ENCODE measurements at places on chromosomes 16 and 17.

DNA sequence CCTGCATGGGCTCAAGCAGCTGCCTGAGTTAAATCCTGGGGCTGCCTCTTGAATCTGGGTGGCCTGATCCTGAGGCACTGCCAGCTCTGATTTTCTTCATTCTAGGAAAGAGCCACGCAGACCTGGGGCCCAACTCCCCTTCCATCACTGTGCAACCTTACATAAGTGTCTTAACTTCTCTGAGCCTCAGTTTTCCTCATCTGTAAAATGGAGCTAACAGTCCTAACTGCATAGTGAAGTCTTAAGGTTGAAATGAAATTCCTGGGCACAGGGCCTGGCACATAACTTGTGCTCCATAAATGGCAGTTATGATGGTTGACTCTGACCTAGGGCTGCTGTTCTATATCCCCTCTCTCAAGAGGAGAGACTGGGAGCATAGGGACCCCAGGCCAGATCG, 236.6 kb downstream of the GSG1L start:
- no peak for DNase-seq

DNA sequence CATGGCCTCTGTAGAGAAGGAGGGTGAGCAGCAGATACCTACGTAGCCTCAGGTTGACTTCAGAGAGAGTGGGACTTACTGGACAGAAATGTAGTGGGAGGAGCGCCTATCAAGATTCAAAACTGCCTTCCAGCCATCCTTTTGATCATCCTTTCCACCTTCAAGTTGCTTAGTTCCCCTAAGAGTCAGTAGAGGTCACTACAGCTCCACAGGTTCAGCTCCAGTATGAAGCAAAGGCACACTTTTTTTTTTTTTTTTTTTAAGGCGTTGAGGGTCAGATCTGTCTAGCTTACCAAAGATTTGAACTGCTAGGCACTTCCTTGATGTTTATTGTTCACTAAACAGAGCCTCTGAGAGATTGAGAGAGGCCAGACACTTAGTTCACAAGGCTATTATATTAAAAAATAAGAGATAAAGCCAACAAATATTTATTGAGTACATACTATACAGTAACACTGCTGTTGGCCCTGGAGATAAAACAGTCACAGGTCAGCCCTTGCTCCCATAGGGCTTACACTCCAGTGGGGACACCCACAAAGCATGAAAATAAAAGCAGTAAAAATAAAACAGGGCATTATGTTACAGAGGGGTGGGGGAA, 3.1 kb downstream of the RNF227 start:
- peak; percentile 50 for DNase-seq

- DNase-seq, result peak; percentile 44
These were observed 91.5 kb upstream of the TMEM97 start for GRCh38 chr17:28227316-28228108.

DNA sequence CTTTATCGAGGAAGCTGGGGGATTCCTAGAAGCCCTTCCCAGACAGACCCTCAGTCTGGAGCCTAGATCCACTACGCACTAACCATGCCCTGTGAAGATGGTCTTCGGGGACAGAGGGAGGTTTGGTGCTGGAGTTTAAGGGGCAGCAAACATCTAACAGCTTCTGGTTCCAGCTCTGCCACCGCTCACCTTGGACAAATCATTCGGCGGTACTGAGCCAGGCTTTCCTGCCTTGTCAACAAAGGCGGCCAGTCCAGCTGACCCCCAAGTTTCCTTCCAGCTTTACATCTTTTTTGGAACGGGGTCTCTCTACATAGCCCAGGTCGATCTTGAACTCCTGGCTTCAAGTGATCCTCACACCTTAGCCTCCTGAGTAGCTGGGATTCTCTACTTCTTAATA, 369 bp upstream of the GJD3 start:
- DNase-seq, result no peak

DNA sequence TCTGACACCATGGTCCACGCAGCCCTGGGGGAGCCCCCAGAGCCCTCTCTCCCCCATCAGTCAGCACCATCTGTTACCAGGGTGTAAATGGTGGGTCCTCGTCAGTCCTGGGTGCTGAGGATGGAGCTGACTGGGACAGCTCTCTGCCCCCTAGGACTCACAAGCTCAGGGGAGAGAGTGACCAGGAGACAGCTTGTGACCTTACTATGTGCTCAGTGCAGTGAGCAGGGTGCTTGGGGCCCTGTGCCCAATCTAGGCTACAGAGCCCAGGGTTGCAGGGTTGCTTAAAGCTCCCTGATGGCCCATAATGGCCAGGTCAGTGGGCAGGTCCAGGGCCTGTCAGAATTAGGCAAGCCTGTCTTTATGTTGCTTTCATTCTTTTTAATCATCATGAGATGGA, 11.3 kb downstream of the MMP2 start:
- no peak for DNase-seq

DNA sequence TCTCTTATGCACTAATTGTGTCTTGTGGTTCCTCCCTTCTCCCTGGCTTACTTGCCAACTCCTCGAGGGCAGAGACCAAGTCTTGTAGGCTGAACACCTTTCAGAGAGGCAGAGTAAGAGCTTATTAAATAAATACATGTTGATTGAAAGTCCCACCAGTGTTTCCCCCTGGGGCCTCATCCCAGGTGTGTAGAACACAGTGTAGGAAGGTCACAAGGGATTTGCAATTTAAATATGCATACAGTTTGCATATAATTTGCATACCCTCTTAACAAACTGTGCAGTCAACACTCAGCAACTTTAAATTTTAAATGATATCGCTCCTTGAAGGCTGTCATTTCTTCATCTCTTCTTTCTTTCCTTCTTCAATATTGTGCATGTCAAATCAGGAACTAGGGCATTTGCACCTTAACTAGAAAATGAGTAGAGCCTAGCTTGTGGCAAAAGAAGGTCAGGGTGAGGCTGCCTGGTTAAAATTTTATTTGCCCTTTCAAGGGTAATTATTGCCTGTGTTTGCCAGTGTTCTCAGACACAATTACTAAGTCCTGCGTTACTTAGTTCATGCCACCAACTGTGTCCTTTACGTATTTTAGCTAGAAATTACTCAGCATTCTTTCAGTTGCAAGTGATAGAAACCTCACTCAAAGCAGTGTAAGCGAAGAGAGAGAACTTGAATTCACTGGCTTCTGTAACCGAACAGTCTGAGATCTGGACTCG, 465.7 kb downstream of the HAPSTR1 start:
- DNase-seq, result no peak

DNA sequence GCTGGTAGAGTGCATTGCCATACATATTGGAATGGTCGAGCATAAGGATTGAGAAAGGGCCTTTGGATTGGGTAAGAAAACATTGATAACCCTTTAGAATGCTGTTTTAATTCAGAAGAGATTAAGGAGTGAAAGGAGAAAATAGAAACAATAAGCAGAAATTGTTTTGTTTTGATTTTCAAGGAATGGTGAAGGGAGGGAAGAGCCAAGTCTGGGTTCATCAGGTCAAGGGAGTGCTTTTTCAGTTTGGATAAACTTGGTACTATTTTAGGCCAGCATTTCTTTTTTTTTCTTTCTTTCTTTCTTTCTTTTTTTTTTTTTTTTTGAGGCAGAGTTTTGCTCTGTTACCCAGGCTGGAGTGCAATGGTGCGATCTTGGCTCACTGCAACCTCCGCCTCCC, 50.3 kb downstream of the SNTB2 start:
- DNase-seq, result no peak

- DNase-seq, result no peak
These were observed 205.6 kb downstream of the XYLT1 start for GRCh38 chr16:17265154-17265553.

DNA sequence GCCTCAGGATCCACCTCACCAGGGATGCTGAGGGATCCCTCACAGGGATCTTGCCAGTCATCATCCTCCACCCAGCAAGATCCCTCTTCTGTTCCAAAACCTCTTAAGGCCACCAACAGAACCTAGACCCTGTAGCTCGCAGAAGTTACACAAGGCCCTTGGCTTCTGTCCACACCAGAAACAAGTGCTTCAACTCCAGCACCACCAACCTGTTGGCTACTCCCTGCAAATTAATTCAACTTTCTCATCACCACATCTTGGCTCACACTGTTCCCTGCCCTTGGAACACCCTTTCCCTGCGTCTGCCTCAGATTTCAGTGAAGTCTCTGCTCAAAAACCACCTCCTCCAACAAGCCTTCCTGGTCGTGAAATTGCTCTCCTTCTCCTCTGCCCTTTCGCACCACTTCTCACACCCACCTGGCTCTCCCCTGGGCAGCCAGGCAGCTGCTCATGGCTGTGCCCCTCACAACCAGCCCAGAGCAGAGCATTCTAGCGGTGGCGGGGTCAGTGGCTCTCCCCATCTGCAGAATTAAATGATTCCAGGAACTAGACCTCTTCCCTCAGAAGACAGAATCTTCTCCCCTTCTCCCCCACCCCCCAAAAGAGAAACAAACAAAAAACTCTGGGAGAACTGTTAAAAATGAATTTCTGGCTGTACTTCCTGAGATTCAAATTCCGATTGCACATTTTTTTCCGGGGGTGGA, 1.8 kb downstream of the PLLP start:
- no peak for DNase-seq

- no peak for DNase-seq
These were observed 309.7 kb downstream of the MAP2K6 start for GRCh38 chr17:69724238-69724637.
